ENCODE measurements at places on chromosomes 16 and 17.

- peak; percentile 10 for DNase-seq
These were observed 250.3 kb downstream of the ZFHX3 start for GRCh38 chr16:72797621-72798020.

DNA sequence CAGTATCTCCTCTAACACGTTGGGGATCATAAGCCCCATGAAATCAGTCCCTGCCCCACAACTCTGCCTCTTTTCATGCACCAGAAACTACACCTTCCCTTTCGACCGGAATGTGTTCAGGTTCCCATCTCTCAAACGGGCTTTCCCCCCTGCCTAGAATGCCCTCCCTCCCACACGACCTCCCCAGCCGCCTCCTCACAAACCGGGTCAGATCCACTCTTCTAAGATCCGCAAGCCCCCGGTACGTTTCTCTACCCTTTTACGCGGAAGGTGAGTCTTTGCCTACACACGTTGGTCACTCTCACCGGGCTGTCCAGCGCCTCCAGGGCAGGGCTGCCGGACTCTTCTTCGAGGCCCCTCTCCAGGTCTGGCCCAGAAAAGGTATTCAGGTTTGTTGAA, 708 bp downstream of the DHX33 start:
- peak; percentile 16 for DNase-seq

GRCh38 chr17:76136276-76137000, 4.6 kb downstream of the FOXJ1 start:
- no peak for DNase-seq

GRCh38 chr16:84199861-84200260, 8.9 kb downstream of the ADAD2 start:
- no peak for DNase-seq

DNA sequence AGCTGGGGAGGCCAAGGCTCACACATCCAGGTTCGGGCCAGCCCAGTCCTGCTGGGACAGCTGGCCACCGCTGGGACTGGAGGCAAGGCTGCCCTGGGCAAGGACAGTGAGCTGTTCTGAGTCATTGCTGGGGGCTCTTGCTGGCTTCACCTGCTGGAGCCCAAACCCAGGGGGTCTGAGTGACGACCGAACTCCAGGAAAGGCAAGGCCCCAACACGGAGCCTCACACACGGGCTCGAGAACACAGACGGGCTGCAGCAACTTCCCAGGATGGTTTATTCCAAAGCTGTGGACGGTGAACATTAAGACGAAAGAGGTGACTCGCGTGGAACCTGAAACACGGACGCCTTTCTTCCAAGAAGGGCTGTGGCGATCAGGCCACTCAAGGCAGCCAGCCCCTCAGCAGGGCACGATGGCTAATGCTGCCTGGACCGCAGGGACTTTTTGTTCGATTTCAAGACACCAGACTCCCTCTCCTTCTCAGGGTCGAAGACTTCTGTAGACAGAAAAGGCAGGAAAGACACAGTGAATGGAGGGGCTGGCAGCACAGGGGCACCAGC, 21.5 kb downstream of the KDM8 start:
- DNase-seq, result no peak

Measured in NCI-H1105 treated with DMSO at 0.1 percent for 48 hours (cell line).